ENCODE measurements at places on chromosomes 7 and 10.

GRCh38 chr7:126605056-126605455 is 647.7 kb downstream of the GRM8 start:
- no peak for DNase-seq

DNA sequence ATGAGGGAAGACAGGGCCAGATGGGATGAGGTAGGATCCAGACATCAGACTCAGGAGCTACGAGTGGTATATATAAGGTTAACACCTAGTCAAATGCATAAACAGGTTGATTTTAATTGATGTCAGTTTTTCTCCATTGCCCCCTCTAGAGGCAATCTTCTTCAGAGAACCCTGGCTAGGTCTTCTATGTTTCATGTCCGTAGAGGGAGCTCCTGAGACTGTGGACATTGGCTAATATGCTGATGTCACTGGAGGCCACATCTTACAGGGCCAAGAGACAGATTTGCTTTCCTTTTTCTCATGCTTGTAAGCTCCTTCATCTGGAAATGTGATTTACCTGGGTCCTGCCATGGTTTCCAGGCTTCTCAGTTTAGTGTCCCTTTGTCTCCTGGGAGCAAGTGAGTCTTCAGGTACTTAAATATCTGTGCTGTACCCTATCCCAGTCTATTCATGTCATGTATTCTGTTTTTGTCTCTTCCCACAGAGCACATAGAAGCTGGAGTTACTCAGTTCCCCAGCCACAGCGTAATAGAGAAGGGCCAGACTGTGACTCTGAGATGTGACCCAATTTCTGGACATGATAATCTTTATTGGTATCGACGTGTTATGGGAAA is 161.6 kb upstream of the PRSS1 start:
- no peak for DNase-seq

- no peak for DNase-seq
These were observed 96.9 kb downstream of the HIPK2 start for GRCh38 chr7:139680676-139681462.

GRCh38 chr10:75180592-75180991 is 30.0 kb upstream of the VDAC2 start:
- no peak for DNase-seq

DNA sequence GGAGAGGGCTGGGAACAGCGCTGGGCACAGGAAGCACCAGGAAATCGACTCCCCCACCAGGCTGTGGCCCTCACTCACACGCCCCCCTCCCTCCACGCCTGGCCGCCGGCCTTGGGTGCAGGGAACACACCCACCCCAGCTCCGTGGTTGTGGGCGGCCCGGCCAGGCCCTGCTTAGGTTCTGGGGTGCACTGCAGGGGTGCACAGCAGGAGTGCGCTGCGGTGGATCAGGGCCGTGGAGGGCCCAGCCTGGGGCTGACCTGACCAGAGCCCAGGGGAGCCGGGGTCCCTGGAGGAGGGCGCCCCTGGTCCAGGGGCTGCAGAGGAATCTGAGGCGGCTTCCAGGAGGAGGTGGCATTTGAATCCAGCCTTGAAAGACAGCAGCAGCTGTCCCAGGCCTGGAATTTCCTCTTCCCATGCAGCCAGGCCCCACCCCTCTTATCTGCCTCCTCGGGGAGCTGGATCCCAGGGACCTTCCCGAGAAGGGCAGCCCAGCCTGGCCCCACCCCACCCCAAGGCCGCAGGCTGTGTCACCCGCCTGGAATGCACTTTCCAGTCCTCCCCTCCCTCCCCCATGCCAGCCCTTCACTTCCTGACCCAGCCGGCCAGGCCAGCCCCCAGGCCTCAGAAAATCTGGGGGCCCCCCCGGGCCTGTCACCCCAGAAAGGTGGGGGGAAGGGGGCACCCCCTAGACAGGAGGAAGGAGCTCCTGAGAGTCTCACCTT is 18.4 kb upstream of the PDGFA start:
- no peak for DNase-seq

- no peak for DNase-seq
These were observed 47.3 kb downstream of the CDCA7L start for GRCh38 chr7:21898265-21898930.

DNA sequence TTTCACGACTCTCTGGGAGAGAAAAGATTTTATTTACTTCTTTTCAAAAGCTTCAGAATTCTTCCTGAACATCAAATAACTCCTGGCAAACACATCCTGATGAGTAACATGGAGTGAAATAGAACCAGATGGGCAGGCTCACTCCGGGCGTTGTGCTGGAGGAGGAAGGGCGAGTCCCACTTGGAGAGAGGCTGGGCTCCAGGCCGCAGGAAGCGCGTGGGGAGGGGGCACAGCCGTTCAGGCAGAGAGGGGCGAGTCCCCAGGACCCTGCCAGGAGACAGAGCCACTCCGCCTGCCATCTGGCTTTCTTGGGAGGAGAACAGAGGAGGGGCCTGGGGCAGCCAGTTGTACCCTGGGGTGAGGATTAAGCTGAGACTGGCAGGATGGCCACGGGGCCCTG is 265.9 kb upstream of the ZMIZ1 start:
- no peak for DNase-seq

- DNase-seq = no peak
These were observed 159.2 kb downstream of the CHN2 start for GRCh38 chr7:29353810-29354209.

- DNase-seq = no peak
These were observed 2.9 kb downstream of the MRLN start for GRCh38 chr10:59750155-59750945.

DNA sequence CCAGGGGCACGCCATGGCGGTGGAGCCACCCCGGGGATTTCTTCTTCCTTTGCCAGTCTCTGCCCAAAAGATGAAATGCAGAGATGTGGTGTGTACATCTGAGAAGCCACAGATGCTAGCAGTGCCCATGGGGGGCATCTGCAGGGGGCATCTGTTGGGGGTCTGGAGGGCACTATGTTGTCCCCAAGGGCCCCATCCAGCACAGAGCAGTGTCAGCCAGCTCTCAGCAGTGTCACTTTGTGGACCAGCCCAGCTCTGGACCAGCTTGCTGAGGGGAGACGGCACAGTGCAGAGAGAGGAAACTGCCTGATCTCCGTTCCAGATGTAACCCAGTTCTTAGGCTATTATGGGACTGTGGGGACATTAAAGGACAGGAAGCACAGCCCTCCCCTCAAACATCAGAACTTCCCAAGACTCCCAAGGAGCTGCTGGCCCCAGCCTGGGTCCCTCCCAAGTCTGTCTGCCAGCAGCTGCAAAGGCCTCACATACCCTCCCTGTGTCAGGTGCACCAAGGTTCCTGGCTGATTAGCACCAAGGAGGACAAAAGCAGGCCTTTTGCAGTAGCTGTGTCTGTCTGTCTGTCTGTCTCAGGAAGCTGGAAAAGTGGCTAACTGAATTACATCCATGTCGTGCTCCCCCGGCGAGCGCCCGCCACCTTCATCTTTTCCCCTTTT is 536.5 kb downstream of the PTPRN2 start:
- no peak for DNase-seq

DNA sequence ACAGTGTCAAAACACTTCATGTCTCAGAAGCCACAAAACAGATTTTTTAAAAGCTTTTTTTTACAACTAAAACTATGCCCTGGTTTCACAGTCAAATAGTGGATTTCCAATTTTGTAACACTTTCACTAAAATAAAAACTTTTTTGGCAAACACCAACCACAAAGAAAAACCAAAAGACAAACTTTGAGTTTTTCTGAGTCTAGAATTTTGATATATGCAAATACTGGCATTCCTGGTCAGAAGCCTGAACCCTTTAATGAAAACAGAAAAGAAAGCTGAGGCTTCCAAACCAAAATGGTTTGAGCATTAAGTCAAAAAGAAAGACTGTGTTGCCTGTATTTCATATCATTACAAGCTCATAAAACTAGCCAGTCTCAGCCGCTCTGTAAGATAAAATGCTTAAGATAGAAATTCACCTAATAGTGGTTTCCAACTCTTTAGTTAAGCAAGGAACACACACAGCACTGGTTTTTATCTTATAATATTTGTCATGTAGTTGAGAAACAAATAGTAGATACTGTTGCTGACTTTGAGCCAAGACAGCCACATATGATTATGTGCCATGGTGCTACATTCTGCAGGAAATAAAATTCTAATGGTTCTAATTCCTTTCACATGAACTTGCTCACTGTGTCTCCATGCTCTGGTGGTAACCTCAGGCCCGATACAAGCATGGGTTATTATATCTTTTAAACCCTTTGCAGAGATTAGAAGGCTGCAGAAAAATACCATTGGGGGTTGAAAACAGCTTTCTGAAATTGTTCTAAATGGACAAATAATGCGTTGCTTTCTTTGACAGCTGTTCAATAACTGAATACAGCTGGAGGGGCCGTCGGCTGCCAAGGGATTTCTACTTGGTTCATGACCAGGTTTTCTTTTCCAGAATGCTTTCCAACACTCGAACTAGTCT is 49.4 kb downstream of the FAM171A1 start:
- DNase-seq = no peak

DNA sequence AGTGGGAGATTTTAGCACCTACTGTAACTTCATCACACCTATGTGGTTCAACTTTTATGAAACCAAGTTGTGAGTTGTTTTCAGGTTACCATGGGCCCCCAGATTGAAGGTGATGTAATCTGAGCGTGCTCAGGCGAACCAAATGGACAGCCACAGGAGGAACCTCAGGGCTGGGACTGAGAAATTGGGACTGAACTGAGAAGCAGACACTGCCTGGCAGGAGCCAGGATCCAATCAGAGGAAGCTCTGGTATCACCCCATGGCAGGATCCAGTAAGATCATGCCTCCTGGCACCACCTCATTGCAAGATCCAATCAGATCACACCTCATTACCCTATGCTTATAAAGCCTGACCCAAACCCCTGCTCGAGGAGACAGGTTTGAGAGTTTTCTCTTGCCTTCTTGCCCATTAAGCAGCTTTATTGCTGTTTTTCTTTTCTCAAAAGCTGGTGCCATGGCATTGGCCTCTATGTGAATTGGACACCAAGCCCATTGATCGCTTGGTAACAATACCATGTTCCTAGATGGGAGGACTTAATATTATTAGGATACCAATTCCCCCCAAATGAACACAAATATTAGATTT is 43.2 kb upstream of the GDF10 start:
- DNase-seq = no peak

DNA sequence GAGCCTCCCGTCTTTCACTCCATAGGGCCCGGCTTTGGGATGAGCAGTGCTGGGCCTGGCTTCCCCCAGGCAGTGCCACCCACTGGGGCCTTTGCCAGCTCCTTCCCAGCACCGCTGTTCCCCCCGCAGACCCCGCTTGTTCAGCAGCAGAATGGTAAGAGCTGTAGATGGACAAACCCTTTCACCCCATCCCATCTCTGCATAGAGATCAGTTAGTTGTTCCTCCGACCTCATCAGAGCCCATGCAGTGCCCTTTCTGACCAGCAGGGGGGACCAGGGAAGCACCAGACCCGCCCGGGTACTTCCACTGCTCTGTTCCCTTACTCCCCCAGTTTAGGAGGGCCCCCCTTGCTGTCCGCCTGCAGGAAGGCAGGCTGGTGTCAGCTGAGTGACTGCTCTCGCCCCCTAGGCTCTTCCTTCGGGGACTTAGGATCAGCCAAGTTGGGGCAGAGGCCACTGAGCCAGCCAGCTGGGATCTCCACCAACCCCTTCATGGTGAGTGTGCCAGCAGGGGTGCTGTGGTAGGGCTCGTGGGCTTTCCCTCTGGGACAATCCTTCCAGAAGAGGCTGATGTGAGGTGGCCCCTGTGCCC is 9.8 kb downstream of the SAP25 start:
- no peak for DNase-seq

- no peak for DNase-seq
These were observed 35.2 kb downstream of the CFAP58 start for GRCh38 chr10:104388830-104389229.

GRCh38 chr10:47038881-47039561 is 127.8 kb downstream of the PTPN20 start:
- DNase-seq = no peak

GRCh38 chr7:111137296-111138192 is 46.6 kb downstream of the LRRN3 start:
- no peak for DNase-seq

DNA sequence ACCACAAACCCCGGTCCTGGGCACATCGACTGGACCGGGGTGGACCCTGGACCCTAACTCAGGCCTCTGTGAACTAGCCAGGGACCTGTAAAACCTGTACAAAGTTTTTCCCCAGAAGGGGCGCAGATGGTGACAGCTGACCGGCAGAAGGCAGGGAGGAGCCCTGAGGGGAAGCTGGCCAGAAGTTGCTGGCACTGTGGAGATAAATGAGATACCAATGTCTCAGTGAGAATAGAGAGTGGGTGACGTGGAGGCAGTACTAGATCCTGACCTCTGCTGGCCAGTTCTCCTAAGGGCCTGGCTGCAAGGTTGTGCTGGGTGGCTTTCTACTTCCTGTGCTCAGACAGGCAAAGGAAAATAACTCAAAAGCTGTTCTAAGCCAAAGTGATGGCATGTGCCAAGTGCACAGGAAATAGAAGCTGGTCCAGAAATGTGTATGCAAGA is 10.6 kb upstream of the TSPAN14 start:
- no peak for DNase-seq

GRCh38 chr7:5776894-5777660 is 4.4 kb downstream of the RNF216 start:
- no peak for DNase-seq

- DNase-seq = no peak
These were observed 187.0 kb upstream of the C7orf33 start for GRCh38 chr7:148403466-148403993.

- no peak for DNase-seq
These were observed 36.5 kb upstream of the AP5Z1 start for GRCh38 chr7:4738711-4739527.

- DNase-seq = no peak
These were observed 33.9 kb downstream of the MALSU1 start for GRCh38 chr7:23332910-23333612.

- DNase-seq = no peak
These were observed 6.1 kb upstream of the SAR1A start for GRCh38 chr10:70176441-70176840.

DNA sequence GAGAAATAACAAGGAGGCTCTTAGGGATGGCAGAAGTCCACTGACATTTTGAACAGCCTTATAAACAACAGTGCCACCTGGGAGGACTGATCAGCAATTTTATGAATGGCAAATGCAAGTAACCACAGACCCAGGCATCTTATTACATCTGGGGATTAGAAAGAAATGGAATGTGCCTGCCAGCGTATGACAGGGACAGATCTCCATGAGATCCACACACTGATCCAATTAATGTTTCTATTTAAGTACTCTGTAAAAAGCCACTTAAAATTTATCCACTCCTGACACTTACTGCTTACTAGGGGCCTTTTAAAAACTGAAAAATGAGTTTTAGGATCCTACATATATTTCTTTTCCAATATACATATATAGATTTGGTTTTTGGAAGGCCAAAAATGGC is 28.6 kb downstream of the PARD3 start:
- DNase-seq = no peak
